ENCODE measurements at places on chromosomes 6 and 20.

GRCh38 chr6:114312931-114313330, 29.9 kb downstream of the HS3ST5 start:
- DNase-seq, result no peak

- no peak for DNase-seq
Observed at GRCh38 chr20:7432612-7433011, 507.6 kb downstream of the HAO1 start.

- no peak for DNase-seq
Observed at GRCh38 chr6:159445351-159445750, 247.7 kb downstream of the SOD2 start.

- DNase-seq, result no peak
Observed at GRCh38 chr20:2922957-2923356, 49.7 kb downstream of the PTPRA start.

DNA sequence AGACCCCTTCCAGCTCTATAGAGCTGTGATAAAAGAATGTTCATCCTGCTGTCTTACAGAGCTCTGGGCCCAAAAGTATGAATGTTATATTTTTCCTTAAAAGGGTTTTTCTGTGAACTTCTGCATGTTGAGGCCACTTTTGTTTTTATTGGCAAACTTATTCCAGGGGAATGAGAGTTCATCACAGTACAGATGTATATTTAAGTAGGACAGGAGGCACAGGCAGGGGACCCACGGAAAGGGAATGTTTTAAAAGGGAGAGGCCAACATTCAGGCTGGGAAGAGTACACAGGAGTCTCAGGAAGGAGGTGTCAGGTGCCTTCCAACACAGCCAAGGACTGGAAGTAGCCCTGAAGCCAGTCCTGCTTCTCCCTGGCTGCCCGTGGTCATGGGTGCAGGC, 148.4 kb downstream of the EYA2 start:
- no peak for DNase-seq

- no peak for DNase-seq
Observed at GRCh38 chr20:63255931-63256704, 1.9 kb upstream of the NKAIN4 start.

DNA sequence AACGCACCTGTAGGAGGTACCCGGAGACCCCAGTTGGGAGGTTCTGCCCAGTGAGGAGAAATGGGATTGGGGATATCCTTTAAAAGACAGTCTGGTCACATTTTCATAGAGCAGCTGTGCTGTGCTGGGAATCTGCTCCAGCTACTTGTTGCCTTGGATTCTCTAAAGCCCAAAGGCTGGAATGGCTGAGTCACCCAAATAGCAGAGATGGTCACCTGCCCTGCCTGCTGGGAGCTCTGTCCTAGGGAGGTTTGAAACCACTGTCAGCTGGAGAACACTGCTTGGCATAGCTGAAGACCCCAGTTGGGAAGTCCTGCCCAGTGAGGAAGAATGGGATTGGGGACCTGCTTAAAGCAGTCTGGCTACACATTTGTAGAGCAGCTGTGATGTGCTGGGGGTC, 34.8 kb upstream of the TFB1M start:
- no peak for DNase-seq

- DNase-seq, result no peak
Observed at GRCh38 chr6:170456334-170456733, 96.8 kb downstream of the PSMB1 start.

- DNase-seq, result no peak
Observed at GRCh38 chr6:72363844-72364740, 257.8 kb upstream of the KCNQ5 start.

DNA sequence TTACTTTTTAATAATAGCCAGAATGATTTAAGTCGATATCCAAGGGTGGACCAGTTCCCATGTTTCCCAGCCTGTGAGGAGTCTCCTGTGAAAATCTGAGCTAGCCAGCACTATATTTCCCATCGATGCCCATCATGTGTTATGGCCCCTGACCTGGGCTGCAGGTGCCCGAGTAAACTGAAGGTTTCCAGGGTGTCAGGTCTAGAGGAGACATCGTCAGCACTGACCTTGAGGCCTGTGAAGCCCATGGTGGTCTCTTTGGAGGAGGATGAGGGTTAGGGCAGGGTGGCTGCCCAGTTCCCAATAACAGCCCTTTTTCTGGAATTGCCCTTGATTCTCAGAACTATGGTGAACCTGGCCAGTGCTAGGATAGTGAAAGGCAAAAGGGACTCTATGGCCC, 63.0 kb upstream of the TOP1 start:
- no peak for DNase-seq

DNA sequence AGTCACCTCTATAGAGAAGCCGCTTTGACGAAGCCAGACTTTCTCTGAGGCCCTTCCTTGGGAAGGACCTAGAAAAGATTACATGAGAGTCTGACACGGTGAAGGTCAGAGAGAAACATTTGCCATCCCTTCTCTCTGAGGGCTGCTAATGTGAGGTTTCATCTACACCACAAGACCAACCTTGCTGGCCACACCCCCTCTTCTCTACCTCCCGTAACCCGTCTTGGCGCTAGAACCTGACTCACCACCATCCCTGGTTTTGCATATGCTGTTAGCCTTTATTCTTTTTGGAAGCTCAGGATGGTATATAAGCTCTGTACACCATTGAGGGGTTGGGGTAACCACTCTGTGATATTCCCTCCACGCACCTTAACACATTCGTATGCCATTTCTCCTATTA, 63.6 kb downstream of the FOXF2 start:
- DNase-seq, result no peak

GRCh38 chr6:83514866-83515466, 2.6 kb downstream of the PRSS35 start:
- DNase-seq, result peak; percentile 20

DNA sequence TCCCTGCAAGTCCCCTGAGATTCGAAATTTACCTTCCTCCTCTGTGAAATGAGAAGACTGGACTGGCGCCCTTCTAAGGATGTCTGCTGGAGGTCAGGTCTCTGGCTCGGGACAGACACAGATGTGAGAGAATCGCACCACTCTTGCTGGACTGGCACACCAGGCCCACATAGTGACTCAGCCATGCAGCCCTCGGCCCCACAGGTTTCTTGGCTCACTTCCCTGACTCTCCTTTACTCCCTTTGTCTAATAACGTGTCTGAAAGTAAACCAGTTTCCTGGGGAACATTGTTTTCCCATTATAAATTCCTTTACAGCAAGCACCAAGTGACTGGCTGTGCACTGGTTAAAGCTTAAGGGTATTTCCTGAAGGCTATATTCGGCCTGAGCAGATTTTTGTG, 106.7 kb upstream of the PLEKHG1 start:
- DNase-seq, result no peak

GRCh38 chr20:31839782-31840487, 5.5 kb downstream of the FOXS1 start:
- DNase-seq, result no peak

GRCh38 chr20:47456952-47457724, 44.5 kb upstream of the NCOA3 start:
- no peak for DNase-seq

DNA sequence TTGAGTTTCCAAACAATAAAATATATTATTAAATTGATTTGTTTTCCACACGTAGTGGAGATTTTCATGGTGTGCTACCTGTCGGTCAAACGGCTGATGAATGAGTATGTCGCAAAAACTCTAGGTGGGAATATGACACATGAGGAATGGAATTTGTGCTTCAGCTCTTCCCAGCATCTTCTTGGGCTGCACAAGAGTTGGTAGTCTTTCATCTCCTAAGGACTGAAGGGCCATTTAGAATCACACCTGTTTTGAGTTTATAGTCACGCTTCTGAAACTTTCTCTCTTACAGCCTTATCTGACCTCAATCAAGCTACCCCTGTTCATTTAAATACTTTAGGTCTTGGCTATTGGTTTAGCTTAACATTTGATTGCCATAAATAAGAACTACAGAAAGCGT, 157.7 kb upstream of the AKAP12 start:
- no peak for DNase-seq

GRCh38 chr6:107735906-107736635, 88.0 kb downstream of the SCML4 start:
- DNase-seq, result no peak

DNA sequence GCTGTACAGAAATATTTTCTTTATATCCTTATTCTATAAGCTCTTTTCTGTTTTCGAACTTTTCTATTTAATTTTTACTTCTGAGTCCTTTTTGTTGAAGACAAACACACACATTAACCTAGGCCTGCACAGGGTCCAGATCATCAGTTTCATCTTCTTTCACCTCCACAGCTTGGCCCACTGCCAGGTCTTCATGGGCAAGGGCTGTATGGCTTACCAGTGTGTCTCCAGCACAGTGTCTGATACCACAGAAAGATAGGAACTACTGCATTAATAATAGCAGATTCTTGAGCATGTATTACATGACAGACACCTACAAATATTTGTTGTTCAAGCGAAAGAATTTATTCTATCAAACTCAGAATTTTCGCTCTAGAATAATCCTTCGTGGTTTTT, 24.4 kb downstream of the QKI start:
- peak; percentile 18 for DNase-seq

DNA sequence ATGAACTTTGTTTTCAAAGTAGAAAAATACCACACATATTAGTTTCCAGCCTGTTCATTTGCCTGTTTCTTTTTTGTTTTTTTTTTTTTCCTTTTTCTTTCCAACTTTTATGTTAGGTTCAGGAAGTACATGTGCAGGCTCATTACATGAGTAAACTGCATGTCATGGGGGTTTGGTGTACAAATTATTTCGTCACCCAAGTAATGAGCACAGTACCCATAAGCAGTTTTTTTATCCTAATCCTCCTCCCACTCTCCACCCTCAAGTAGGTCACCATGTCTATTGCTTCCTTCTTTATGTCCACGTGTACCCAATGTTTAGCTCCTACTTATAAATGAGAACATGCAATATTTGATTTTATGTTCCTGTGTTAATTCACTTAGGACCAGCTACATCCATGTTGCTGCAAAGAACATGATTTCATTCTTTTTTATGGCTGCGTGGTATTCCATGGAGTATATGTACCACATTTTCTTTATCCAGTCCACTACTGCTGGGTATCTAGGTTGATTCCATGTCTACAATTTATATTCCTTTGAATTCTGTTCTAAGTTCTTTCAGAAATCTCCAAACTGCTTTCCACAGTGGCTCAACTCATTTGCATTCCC, 31.8 kb downstream of the SNX14 start:
- no peak for DNase-seq

GRCh38 chr6:41659935-41660334, 21.7 kb downstream of the MDFI start:
- DNase-seq, result peak; percentile 42

- DNase-seq, result no peak
Observed at GRCh38 chr6:839201-839600, 146.3 kb upstream of the EXOC2 start.

GRCh38 chr20:60232380-60232779, 274.2 kb downstream of the CDH26 start:
- no peak for DNase-seq

GRCh38 chr6:15359335-15359862, 113.5 kb downstream of the JARID2 start:
- no peak for DNase-seq

GRCh38 chr6:67629258-67629657, 1005.8 kb upstream of the ADGRB3 start:
- DNase-seq, result no peak

GRCh38 chr20:46572153-46572552, 21.7 kb upstream of the OCSTAMP start:
- peak; percentile 44 for DNase-seq

GRCh38 chr6:131937703-131938631, 13.2 kb downstream of the CCN2 start:
- peak; percentile 49 for DNase-seq

DNA sequence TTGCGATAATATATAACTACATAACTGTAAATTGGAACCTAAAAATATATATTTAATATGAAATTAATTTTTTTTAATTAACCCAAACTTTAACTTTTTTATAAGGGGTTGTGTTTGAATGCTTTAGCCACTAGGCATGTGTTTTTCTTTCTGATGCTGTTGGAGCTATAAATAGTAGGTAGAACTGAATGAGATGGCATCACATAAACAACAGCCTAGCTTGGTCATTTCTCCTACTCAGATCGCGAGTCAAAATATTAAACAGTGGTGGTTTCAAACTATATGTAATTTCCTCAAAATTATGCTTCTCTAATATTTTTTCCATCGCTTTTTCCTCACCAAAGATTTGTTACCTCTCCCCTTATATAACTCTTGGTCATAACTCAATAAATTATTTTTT, 243.2 kb downstream of the ARID1B start:
- DNase-seq, result no peak

DNA sequence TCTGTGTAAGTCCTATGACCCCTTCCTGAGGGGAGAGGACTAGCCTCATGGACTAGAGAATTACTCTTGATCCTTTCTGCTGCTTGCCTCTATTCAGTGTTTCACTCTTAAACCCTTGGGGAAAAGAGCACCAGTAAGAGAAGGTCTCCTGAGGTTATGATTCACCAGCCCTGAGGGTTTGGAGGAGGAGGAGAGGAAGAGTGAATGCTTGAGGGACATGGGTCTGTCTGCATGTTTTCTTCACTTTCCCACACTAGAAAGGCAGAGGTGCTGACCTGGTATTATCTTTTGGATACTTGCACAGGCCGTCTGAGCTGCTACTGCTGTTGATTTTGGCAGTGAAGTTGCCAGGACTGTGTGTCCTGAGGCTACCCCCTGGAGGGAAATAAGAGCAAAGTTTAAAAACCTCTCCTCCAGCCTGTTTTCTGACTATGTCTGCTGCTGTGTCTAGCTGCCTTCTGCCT, 78.3 kb downstream of the CD109 start:
- no peak for DNase-seq

DNA sequence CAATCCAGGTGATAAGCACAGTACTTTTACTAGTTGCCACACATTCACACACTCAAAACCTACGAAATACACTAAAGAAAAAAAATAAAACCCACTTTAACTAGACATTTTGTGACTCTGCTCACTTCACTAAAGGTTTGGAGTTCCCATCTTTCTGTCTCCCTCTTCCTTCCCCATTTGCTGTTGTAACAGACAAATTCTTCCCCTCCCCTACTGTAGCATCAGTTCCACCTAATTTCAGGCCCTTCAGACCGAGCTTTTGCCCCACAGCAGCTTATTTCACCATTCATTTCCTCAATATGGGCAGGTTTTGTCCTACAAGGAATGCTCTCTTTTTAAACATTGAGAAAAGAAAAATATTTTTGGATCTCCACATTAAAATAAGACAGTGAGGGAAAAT, 31.3 kb upstream of the MRAP2 start:
- DNase-seq, result no peak

DNA sequence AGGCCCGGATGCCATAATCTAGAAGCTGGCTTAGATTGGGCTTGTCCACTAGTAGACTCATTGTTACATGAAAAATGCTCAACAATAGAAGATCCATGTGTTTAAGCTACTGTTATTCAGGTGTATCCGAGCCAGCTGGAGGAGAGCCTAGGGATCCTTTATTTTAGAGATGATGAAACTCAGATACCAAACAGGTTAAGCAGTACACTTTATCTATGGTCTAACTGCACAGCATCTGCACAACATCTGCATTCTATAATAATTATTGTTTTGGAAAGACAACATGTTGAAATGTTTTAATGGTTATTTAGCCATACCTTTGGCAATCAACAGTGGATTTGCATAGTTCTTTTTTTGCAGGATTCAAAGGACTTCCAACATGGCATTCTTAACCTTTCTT, 134.1 kb downstream of the RFPL4B start:
- no peak for DNase-seq
